Cardiac septum (tissue), 1 donor: ENCODE measurements at places on chromosomes 5 and 9. TPM values are rescaled to one million over a fixed set of nuclear protein-coding genes. Genes with fewer than 3 reads are reported as not detected.

The TPPP gene
- 7.3 TPM for total RNA-seq

GRCh38 chr9:15156241-15156640 is 150.8 kb downstream of the TTC39B start:
- no peak for DNase-seq

- no peak for DNase-seq
These were observed 29.9 kb downstream of the TUT7 start for GRCh38 chr9:86324308-86324707.

The IRGM gene
- not detected for total RNA-seq

- no peak for DNase-seq
These were observed 32.5 kb downstream of the TERT start for GRCh38 chr5:1262381-1262780.

DNA sequence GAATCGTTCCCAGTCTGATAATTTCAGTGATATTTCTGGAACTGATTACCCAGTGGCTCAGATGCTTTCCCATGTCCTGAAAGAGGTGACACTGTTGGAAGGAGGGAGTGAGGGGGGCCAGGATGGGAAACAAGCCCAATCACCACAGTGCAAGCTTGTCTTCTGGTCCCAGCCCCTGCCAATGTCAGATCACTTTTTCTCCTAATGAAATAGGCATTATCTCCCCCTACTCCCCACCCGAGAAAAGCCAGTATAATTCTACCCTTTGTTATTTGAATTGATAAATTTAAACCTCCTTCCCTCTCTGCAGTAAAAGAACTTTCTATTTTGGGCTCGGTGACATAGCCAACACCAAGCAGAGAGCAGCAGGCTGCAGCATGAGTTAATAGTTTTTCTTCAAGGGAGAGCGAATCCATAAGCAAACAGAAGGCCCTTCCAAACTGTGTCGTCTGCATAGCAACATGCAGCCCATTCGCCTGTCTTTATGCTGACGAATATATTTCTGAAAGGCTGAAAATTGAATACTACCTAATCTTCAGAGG is 14.6 kb upstream of the PPP2CA start:
- DNase-seq: peak; percentile 66
